Fibroblast of skin of left biceps (primary cell): ENCODE measurements at places on chromosomes 1 and 21.

DNA sequence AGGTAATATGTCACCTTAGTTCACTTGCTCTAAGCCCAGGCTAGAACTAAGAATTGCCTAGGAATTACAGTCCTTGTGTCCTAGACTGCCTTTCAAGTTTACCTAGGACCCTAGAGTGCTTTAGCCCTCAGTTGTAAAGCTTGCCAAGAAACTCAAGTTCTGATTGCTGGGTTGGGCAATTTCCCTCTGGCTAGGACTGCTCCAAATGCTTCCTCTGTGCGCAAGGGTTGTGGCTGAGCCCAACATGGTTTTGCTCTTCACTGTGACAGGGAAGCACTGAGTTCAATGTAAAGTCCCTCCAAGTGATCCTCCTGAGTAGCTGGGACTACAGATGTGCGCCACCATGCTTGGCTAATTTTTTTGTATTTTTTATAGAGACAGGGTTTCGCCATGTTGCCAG lies 102.3 kb upstream of the NEK7 start:
- no peak for DNase-seq

DNA sequence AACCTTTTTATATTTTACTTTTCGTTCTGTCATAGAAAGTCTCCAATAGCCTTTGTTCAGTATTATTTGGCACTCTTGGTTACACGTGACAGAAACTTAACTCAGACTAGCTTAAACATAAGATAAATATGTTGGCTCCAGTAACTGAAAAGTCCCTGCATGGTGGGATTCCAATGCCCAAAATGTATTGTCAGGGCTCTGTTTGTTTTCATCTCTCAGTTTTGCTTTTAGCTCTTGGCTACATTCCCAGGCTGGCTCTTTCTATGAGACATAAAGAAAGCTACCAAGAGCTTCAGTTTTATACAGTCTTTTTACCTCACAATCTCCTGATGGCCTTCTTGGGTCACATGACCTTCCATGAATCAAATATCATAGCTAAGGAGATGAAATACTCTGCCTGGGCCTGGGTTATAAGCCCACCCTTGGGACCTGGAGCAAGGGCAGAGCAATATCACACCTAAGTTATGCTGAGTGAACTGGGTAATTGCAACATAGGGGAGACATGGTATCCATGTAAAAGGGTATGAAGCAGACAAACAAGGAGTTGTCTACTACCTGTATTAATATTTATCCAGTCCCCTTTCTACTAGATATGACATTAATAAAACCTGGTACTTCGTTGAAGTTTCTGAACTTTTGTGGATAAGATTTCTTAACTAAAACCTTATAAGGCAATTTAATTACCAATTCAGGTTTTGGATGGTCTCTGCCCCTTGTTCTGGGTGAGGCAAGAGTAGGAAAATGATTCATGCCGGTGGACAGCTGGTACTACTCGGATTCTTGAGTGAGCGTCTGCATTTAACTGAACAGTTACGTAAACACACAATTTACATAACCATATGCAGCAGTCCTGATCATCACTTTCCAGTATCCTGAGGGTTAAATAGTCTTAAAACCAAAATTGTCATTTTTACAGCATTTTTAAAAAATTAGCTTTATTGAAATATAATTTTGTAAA lies 442.3 kb downstream of the GPATCH2 start:
- DNase-seq, result no peak

GRCh38 chr1:221563476-221563921 lies 178.4 kb downstream of the DUSP10 start:
- no peak for DNase-seq

DNA sequence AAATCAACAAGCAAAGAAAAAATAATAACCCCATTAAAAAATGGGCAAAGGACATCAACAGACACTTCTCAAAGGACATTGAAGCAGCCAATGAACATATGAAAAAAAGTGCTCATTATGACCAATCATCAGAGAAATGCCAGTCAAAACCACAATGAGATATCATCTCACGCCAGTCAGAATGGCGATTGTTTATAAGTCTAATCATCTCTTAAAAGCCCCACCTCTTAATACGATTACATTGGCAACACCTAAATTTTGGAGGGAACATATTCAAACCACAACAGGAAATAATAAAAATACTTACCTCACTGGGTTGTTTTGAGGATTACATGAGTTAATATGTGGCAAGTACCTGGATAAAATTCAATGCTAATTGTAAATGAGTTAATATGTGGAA lies 57.1 kb upstream of the PLPPR4 start:
- no peak for DNase-seq

DNA sequence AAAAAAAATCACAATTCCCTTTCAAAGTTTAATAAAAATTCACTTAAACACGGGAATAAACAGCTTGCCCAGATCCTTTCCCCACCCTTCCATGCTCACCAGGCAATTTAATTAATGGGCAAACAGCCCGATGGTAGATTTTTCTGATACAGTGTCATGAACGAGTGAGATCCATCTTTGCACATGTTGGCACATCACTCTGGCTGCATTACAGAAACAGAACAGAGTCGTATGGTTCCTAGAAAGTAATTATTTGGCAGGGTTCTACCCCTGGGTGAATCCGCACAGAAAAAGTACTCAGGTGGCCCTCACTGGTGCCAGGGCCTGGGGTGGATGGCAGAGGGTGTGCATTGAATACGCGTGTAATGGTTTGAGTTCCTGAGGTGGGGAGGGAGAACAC lies 24.6 kb upstream of the OVAAL start:
- no peak for DNase-seq

- DNase-seq, result no peak
Measured at GRCh38 chr1:25461849-25462248, 31.2 kb downstream of the MACO1 start.

DNA sequence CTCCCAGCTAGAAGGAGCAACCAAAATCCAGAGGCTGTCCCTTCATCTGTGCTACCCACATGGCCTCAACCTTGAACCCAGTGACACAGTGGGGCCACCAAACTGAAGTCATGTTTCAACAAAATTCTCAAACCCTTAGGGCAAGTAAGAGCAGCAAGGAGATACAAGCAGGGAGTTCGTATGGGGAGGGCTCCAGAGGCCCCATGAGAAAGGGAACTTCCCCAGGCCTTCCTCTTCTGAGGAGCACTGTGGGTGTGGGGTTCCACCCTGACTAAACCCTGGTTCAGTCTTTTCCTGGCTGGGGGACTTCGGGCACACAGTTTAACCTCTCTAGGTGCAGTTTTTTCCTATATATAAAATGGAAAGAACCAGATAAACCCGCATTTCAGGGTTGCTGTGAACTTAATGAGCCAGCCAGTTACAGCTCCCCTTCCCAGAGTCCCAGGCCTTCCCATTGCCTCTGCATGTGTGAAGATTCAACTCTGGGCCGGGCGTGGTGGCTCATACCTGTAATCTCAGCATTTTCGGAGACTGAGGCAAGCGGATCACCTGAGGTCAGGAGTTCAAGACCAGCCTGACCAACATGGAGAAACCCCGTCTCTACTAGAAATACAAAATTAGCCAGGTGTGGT lies 8.0 kb upstream of the THEMIS2 start:
- no peak for DNase-seq

- no peak for DNase-seq
Measured at GRCh38 chr1:214051786-214052185, 64.0 kb downstream of the PROX1 start.

GRCh38 chr1:180842052-180842451 lies 70.6 kb upstream of the KIAA1614 start:
- DNase-seq, result peak; percentile 56

- DNase-seq, result no peak
Measured at GRCh38 chr1:219657186-219657585, 44.3 kb upstream of the ZC3H11B start.

GRCh38 chr1:92447033-92447681 lies 39.6 kb downstream of the GFI1 start:
- no peak for DNase-seq

GRCh38 chr1:151347523-151348246 lies 633 bp upstream of the RFX5 start:
- DNase-seq, result no peak

- no peak for DNase-seq
Measured at GRCh38 chr1:169240449-169241232, 127.0 kb downstream of the NME7 start.

- DNase-seq, result no peak
Measured at GRCh38 chr1:160748181-160748877, 9.3 kb downstream of the SLAMF7 start.

DNA sequence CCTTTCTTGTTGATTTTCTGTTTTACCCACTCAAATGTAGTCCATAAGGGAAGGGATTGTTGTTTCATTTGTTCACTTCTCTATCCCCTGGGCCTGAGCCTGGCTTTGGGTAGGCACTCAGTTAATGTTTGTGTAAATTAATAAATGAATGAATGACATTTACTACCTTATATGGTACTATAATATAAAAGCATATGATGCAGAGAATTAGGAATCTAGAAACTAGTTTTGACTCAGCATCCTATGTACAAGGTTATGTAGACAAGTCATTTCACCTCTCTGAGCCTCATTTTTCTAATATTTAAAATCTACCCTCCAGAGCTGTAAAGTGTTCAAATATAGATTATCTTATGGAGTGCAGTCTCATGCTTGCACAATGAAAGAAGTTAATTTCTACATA lies 68.9 kb upstream of the S1PR1 start:
- no peak for DNase-seq

DNA sequence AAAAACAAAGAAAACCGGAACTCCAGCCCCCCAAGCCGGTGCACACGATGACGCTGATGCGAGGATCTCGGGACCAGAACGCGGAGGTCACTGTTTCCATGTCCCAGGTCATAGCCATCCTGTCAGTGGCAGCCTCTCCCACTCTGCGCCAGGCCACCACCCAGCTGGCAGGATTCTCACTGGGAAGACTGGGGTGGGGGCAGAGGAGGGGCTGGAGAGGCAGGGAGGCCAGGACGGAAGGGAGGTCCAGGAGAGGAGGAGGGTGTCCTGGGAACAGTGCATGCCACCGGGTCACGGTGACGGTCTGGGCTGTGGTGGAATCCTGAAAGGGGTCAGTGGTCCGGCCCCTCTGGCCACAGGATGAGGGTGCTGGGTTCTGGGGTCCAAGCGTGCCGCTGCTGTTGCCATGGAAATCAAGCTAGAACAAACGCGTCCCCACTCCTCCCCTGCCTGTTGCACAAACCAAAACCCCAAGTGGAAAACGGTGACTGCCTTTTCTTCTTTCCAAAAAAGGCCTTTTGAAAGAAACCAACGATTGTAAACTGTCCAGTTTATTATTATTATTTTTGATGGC lies 26.1 kb downstream of the MRPL37 start:
- DNase-seq, result no peak

DNA sequence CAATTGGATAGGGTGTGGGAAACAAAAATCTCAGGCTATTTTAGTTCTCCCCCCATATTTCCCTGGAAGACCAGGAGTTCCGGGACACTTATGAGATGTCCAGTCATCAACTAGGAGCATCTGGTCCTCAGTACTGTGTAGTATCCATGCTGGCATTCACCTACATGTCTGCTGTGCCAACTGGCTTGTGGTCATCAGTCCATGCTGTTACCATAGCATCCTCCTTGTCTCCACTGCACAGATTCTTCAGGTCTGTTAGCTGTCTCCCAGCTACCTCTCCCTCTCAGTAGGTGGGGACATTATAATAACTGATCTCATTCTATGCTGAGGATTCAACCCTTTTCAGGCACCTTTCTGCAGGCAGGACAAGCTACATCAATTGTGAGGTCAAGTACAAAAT lies 302.9 kb downstream of the BARHL2 start:
- DNase-seq, result no peak

GRCh38 chr1:30277415-30277814 lies 446.0 kb downstream of the MATN1 start:
- DNase-seq, result no peak

DNA sequence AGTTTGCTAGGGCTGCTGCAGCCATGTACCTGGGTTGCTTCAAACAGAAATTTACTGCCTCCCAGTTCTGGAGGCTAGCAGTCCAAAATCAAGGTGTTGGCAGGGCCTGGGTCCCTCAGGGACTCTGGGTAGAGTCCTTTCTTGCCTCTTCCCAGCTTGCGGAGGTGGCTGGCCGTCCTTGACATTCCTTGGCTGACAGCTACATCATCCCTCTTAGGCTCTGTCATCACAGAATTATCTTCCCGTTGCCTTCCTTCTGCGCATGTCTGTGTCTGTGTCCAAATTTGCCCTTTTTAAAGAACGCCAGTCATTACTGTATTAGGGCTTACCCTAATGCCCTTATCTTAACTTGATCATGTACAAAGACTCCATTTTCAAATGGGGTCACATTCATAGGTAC lies 37.6 kb upstream of the PGBD5 start:
- no peak for DNase-seq

DNA sequence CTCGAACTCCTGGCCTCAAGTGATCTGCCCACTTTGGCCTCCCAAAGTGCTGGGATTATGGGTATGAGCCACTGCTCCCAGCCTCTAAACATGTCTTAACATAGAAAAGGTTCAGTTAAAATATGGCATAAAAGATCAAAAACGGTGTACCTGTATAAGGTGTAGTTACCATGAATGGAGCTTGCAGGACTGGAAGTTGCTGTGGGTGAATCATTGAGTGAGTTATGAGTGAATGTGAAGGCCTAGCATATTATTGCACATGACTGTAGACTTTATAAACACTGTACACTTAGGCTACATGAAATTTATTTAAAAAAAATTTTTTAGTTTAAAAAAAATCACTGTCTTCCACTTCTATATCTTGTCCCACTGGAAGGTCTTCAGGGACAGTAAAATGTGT lies 15.7 kb downstream of the ABCD3 start:
- DNase-seq, result no peak

DNA sequence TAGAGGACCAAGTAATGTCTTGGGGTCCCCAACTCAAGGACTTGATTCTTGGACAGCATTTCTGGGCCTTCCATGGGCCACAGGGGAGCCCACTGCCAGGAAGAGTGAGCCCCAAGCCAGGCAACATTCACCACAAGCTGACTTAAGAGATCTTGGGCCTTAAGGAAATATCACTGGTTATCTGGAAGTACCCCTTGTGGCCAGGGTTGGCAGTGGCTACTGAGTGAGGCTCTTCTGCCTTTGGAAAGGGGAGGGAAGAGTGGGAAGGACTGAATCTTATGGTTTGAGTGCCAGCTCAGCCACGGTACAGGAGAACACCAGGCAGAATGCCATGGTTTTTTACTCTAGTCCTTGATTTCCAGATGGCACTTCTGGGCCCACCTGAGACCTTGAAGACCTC lies 228.9 kb upstream of the RGS18 start:
- DNase-seq, result no peak

DNA sequence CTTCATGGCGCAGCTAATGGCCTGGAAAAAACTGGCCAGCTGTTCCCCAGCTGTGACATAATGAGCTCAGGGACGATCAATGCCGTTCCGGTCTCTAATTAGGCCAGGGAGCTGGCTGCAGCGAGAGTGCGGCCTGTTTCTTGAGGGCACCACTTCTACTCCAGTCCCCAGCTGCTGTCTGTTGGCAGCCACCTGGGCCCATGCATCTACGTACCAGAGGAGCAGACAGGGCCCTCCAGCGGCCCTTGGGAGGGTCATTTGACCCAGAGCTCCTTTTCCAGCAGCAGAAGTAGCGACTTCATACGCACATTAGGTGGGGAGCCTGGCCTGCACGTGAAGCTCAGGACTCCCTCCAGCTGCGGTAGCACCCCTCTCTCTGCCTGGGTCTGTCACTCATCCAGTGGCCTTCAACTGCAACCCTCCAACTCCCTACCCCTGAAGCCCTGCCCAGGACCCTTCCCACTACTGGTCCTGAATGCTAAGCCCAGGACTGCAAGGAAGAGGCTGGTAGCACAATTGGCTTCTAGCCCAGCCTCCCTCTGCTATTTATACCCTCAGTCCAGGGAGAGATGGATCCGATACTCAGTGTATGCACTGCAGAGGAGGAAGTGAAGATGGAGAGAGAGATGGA lies 9.1 kb upstream of the GPR61 start:
- DNase-seq, result no peak
